ENCODE measurements at places on chromosomes 1 and 21.

DNA sequence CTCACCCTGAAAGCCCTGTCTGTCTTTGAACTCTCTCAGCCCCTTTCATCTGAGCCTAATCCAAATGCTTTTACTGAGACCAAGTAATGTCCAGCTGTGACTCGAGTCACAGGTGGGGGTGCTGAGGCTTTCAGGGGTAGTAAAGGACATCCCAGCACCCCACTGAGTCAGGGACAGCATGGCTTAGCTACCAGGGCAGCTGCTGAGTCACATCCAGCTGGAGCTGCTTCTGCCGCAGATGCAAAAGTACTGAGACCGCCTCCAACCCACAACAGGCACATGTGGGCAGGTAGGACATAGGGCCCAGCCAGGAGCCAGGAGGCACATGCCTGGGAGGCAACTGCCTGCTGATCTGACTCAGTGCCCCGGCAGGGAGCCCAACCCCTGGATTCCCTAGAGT is 6.7 kb upstream of the VSIG8 start:
- DNase-seq: no peak

GRCh38 chr1:175494011-175494554 is 249.3 kb downstream of the TNR start:
- DNase-seq: no peak

DNA sequence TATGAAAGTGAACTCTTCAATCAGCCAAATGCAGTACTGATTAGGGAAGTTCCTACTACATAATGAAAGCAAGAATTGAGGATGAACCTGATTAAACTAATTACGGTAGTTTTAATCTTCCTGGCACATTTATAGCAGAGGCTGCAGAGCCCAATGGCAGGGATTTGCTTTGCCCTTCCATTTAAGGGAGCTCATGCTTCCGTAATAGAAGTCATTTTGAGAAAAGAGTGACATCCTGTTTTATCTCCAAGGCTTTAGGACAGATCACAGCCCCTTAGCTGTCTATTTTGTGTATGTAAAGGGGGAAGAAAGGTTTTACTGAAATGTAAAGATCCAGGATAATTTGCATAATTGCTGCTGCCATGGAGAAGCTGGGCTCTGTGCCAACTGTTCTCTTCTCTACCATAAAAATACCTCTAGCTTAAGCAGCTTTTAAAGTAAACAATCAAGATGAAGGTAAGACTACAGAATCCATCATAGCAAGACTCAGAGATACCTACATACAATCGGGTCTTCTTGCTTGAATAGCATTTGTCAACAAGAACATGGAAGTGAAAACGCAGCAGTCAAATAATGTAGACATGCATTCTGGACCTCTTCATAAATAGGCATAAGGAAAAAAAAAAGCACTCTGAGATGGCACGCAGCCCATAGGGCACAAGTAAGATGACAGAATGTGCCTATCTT is 62.5 kb downstream of the ASH1L start:
- DNase-seq: no peak

- DNase-seq: no peak
Measured at GRCh38 chr1:219460896-219461815, 151.7 kb downstream of the ZC3H11B start.

- DNase-seq: no peak
Measured at GRCh38 chr1:82000221-82000620, 199.5 kb downstream of the ADGRL2 start.
